Stimulated activated CD4-positive, alpha-beta T cell treated with anti-CD3 and anti-CD28 coated beads, Interleukin-1b, Interleukin-23, amount 100 ng/mL, for 4 hours (primary cell): ENCODE measurements at places on chromosomes 13 and 19.
A peak's percentile ranks its signal among the peaks of the same experiment; 100 is the strongest.

- DNase-seq = no peak
Measured at GRCh38 chr13:23758798-23759527, 130.2 kb downstream of the MIPEP start.

DNA sequence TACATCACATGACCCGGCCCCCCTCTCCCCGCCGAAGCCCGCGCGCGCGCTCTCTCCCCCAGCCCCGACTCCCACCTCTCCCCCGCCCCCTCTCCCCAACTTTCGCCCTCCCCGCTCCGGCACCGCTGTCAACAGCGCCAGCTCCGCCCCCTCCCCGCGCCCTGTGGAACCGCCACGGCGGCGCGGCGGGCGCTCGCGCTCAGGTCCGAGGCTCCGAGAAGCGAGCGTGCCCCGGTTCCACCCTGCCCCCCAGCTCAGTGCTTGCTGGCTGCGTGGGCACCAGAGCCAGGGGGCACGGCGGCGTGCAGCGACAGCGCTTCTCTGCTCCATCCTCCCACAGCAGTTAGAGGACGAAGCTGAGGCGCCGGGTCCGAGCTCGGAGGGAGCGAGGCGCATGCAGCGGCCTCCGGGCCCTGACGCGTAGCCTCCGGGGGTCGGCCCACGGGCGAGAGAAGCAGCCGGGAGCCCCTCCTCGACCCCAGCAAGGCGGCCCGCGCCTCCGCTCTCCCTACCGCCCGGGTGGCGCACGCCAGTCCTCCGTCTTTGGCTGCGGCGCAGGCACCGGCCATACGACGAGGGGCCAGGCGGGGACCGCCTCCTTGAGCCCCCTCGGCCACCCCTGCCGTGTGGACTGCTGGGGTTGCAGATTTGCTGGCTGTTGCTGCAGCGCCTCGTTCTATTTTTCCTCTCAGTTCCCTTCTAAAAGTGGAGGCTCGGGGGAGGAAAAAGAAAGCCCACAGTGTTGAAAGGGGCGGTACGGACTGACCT, 109.5 kb downstream of the KCNRG start:
- DNase-seq = peak; percentile 95

- no peak for DNase-seq
Measured at GRCh38 chr19:30386551-30387143, 14.5 kb downstream of the ZNF536 start.

DNA sequence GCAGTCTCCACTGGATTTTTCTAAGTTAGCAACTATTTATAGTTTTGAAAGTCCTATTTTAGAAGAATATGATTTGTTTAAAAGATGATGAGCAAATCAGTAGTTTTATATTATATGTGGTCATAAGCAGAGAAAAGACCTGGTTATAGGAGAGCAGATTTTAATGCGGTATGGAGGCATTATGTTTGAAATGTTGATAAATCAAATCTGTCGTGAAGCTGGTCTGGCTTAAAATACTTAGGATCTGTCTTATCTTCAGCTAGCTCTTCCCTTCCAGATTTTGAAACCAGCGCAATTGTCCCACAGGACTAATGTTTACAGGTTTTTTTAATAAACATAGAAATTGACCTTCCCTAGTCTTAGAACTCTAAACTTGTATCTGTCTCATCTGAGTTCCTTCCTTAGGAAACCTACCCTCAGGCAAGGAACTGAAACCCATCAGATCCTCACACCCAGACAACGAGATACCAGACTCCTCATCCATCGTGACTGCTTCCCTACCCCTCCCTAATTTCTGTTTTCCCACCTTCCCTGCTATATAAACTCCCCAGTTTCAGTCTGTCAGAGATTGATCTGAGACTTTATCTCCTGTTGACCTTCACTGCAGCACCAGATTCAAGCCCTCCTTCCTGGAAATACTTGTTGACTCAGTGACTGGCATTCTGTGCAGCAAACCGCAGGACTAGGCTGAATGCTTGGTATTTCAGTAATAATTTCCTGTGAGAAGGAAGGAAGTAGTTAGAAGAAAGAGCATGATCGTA, 37.8 kb upstream of the CXCL17 start:
- no peak for DNase-seq

GRCh38 chr13:44331912-44332851, 41.4 kb upstream of the SERP2 start:
- no peak for DNase-seq

- no peak for DNase-seq
Measured at GRCh38 chr19:57802269-57802668, 12.4 kb downstream of the ZNF552 start.

- no peak for DNase-seq
Measured at GRCh38 chr13:48401480-48401879, 11.4 kb downstream of the LPAR6 start.

GRCh38 chr13:113639616-113640262, 18.3 kb downstream of the ATP4B start:
- DNase-seq = no peak

DNA sequence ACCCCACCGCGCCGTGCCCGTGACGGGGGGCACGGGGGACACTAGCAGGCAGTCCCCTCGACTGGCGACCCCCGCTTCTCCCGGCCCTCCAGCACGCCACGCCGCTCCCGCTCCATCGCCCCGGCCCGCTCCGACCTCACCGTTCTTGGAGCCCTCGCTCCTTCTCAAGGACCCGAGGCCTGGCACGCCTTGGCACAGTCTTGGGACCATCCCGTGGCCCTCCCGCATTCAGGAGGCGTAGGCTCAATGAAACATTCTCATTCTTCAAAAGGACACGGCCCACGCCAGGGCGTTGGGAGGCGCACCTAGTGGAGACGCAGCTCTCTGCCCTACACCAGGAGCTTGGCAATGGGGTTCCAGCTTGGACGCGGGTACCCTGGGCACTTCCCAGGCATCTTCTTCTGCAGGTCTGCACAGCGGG, 473 bp upstream of the CERS1 start:
- no peak for DNase-seq

DNA sequence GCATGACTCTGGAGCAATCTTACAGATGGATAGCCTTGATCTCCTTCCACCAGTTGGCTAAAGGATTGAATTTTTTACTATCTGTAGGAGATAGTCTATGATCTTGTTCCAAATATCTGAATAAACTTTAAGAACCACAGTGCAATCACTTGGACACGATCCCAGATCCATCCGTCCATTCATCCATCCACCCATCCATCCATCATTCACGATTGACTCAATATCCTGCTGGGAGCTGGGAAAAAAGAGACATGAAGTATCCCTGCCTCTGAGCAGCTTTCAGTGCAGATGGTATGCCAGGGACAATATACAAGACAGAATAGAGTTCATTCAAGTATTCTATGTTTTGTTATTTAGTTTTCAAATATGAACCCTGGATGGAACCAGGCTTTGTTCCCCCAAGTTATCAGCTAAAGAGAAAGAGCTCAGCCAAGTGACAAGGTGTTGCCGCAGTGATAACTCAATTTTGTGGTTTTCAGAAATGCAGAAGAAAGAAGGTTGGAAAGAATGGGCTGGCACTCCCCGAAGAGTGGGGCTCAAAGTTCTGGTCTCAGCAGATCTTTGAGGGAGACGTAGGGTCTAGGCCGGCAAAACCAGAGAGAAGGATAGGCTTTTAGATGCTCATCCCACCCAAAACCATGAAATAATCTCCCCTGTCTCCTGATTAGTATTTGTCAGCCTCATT, 66.3 kb downstream of the IRS2 start:
- no peak for DNase-seq

DNA sequence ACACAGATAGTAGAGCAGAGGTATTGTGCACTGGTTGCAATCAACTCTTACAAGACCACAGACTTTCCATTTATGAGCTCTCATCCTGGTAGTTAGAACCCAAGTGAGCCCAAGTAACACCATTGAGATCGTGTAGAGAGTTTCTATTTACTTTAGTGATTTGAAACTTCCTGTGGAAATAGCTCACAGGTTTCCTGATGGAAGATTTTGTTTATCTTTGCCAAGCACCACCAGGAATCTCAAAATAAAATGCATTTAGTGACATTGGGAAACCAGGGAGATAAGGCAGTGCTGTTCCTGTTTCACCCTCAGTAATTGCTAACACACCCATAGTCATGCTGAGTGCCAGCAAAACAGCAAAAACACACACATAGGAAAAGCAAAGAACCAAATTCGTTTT, 102.5 kb downstream of the FLT1 start:
- DNase-seq = no peak
